Stimulated activated CD4-positive, alpha-beta T cell treated with anti-CD3 and anti-CD28 coated beads, Interleukin-12 subunit alpha, Interleukin-12 subunit beta, amount 100 ng/mL, for 24 hours (primary cell): ENCODE measurements at places on chromosomes 7 and 10.

DNA sequence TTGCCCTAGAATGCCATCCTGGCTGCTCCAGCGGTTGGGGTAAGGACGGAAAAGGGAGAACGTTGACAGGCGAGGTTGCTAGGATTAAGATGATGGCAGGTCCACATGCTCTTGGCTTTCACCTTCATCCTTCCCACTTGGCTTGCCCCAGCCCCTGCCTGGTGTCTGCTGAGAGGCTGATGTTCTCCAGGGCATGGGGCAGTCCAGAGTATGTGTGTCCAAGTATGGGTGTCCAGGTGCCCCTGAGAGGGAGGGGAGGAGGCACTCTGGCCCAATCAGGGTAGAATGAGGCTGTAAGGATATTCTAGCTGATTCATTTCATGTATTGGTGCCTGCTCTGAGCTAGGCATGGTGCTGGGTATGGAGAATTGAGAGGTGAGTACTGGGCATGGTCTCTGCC lies 12.6 kb downstream of the NEURL1 start:
- no peak for DNase-seq

GRCh38 chr7:155638366-155638765 lies 6.1 kb upstream of the RBM33 start:
- no peak for DNase-seq

DNA sequence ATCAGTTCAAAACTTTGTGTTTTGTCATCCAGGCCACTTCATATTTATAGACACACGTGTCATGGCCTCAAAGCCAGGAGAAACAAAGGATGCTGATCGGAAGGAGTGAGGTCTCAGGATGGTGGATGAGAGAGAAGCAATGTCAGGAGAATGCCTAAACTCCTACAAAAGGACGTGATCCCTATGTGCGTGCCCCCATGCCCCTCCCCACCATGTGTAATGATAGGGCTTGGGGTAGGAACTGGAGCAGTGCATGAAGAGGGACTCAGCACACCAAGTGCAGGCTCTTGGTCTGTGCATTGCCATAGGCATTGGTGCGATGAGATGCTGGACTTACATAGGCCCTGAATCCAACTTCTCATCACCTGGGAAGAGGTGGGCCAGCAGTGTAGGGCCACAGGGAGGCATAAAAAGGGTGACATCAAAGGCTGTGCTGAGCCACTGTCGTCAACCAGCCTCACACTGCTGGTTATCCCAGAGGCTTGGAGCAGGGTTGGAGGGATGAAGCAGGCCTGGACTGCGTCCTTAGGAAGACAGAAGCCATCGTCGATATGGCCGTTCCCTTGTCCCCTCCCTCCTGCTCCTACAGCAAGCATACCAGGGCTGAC lies 46.9 kb upstream of the GDF10 start:
- DNase-seq = no peak

GRCh38 chr10:70647086-70647485 lies 25.2 kb upstream of the ADAMTS14 start:
- no peak for DNase-seq

GRCh38 chr10:16445770-16446469 lies 9.1 kb downstream of the PTER start:
- no peak for DNase-seq

DNA sequence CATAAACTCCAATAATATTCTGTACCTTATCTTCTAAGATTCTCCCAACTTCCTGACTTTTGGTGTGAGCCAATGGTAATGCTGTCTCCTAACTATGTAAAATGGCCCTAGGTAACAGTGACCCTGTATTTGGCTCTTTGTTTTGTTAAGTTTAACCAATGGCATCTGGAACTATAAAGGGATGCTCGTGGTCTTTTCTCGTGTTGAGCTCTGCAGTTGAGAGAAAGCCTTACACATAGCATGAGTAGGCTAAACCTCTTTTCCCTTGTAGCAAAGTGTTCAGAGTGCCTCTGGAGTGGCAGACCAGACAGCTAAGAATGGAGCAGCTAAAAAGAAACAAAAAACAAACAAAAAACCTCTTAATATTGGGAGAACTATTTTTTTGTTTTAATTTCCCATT lies 5.2 kb downstream of the TES start:
- DNase-seq = no peak

DNA sequence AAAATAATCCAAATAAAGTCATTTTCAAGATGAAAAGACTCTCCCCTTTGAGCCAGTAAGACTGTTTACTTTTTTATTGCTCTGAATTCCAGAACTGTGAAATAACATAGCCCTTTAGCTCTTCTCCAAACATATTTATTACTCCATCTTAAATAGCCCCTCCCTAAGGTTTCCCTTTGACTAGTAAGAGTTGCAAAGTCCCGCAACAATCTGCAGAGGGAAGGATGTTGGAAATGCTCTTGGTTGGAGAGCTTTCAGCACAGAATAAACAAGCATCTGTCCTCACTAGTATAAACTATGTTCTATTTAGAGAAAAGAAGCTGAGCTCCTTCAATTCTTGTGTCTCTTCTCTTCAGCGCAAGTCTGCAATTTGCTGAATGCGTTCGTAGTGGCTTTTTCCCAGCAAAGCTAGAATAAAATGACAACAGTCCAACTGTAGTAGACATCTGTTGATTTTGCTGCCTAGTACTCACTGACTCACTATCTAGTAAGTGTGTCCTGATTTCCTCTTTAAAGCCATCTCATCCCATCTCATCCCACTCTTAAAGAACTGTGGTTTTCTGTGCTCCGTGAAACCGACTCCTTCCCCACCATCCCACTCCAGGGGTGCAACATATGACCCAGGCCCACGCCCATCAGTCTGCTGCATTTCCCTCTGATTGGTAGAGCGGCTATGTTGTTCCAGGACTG lies 104.0 kb downstream of the FAM107B start:
- no peak for DNase-seq
